IMR-90 (cell line): ENCODE measurements at places on chromosomes 3 and 15.

- peak; percentile 91 for DNase-seq
Observed at GRCh38 chr15:99708563-99708962, 24.7 kb downstream of the LYSMD4 start.

GRCh38 chr3:172073262-172073915, 34.0 kb downstream of the FNDC3B start:
- no peak for DNase-seq

DNA sequence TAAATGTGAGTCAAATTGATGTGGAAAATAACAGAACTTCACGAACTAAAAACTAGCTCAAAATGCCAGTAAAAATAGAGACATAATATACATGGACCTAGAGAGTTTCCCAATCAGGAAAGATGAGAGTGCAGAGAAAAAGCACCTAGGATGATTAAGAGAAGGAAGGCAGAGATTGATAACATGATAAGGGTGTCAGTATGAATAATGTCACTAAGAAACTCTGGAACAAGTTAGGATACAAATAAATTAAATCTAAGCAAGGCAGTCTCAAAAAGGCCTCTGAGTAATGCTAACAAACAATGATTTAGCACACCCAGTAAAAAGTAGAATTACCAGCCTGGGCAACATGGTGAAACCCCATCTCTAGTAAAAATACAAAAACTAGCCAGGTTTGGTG, 304.7 kb upstream of the DPPA4 start:
- no peak for DNase-seq

- peak; percentile 35 for DNase-seq
Observed at GRCh38 chr3:29552051-29552450, 271.2 kb downstream of the RBMS3 start.

- DNase-seq, result peak; percentile 65
Observed at GRCh38 chr15:67042551-67043142, 22.8 kb upstream of the SMAD3 start.

- peak; percentile 88 for DNase-seq
Observed at GRCh38 chr3:111739311-111739911, 119.7 kb upstream of the PHLDB2 start.

GRCh38 chr3:97353176-97353575, 411.4 kb upstream of the ARL6 start:
- no peak for DNase-seq

- DNase-seq, result no peak
Observed at GRCh38 chr15:97979140-97979520, 18.6 kb downstream of the ARRDC4 start.

DNA sequence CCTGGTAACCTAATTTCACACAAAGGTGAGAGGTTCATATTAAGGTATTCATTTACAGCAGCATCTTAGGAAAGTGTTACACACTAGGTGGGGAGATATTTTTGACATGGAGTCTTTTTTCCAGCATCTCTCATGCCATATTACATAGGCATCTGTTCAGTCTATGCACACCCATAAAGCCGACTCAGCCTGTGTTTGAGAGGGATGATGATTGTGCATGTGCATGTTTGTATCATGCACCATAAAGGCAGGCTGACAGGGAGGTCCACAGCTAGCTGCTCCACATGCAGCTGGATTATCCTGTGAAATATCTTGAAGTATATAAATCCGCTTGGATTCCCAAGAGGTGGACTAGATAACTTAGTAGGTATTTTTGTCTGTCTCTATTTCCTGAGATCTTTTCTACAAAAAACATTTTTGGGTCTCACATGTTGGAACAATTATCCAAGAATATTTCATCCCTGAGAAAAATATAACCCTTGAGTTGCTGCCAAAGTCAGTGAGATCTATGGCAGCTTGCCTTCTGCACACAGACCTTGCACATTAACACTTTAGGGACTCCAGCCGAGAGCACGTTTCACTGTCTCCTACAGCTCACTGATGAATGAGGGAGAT, 288.4 kb upstream of the DPH6 start:
- DNase-seq, result no peak

DNA sequence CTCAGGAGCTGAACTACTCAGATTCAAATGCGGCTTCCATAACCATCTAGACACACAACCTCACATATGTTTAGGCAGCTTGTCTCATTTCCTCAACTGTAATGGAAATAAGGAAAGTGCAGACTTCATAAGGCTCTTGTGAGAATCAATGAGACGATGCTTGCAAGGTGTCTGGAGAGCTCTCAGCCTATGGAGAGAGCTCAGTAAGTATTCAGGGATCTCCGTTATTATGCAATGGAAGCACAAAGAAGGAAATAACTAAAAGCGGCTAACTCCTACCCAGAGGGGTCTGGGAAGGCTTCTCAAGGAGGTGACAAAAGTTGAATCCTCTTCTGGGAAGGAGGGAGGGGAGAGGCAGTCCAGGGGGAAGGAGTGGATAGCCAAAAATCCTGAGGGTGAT, 50.1 kb upstream of the LIPC start:
- peak; percentile 18 for DNase-seq

DNA sequence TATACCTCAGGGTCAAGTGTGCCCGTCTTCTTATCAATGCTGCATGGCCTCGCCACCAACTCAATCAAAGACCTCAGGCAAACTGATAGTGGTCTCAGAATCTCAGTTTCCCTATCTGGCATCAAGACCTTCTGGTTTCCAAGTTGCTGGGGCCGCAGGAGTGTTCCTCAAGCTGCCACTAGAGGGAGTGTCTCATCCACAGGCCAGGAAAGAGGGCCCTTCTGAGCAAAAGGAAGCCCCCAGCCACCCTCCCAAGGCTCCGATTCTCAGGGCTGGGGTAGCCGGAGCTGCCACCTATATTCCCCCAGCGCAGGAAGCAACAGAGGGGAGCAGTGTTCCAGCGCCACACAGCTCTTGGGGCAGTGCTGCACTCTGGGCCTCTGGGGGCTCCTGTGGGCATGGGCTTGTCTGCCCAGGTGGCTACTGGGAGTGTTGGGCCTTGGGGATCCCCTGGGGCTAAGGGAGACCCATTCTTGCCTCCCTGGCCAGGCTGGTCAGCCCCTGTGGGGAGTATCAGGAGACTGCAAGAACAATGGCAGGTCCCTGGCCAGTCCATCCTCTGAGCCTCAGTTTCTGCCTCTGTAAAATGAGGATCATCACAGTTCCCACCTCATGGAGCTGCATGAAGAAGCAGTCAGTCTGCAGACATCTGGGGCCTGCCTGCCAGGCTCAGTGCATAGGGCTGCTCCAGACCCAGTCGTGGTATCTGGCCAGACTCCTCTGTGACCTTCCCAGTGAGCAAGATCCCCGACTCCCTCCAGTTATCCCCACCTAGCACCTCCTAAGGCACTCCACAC, 23.4 kb upstream of the SEC13 start:
- peak; percentile 54 for DNase-seq

DNA sequence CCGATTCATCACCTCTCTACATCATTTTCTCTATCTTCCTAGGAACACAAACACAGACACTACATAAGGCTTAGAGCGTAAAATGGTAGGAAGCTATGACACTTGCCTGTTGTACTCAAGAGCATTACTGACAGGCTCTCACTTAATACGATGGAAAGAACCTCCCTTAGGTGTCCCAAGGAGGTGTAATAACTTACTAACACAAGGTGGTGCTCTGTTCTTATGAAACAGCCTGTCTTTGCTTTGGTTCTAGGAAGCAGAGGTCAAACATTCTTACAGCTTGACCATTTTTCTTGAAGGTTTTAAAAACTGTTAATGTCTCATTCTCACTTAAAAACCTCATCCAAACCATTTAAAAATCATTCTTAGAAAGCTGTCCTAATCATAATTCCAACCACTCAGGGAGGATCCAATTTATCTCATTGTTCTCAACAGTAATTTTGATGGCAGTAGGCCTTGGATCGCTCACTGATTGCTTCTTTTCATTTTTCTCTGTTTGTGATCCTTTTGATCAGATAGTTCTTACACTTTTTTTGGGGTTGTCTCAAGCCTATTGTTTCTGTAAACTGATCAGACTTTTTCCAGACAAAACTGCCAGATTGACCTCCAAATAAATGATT, 317.8 kb upstream of the AGTR1 start:
- DNase-seq, result peak; percentile 69

GRCh38 chr3:16516695-16517481, 3.4 kb upstream of the RFTN1 start:
- peak; percentile 74 for DNase-seq

DNA sequence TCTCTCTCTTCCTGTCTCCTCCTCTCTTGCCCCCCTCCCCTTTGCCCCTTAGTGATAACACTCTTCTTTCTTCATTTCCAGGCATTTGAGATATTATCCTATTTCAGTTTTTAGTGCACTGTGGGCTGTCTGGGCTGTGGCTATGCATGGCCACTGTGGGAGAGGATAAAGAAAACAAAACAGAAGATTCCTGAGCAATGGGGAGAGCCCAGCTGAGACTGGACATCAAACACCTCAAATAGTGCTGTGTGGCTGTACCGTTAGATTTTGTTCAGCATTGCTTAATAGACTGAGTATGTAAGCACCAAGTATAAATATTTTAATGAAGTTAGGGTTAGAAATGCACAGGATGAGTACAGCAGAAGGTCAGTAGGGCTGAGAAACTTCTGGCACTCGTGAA, 7.9 kb upstream of the GBE1 start:
- peak; percentile 43 for DNase-seq

DNA sequence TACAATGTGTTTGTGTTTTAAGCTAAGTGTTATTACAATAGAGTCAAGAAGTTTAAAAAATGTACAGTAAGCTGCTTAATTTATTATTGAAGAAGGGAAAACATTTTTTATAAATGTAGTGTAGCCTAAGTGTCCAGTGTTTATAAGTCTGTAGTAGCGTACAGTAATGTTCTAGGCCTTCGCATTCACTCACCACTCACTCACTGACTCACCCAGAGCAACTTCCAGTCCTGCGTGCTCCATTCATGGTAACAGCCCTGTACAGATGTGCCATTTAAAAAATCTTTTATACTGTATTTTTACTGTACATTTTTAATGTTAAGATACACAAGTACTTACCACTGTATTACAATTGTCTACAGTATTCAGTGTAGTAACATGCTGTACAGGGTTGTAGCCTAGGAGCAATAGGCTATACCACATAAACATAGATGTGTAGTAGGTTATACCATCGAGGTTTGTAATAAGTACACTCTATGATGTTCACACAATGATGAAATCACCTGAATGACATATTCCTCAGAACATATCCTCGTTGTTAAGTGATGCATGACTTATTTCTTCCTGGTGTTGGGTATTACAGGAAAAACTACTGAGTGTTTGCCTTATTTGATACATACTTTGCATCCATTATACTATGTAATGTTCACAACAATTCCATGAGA, 156.6 kb upstream of the NUDT16 start:
- peak; percentile 42 for DNase-seq

- DNase-seq, result peak; percentile 58
Observed at GRCh38 chr3:185992831-185993374, 55.1 kb upstream of the TRA2B start.

DNA sequence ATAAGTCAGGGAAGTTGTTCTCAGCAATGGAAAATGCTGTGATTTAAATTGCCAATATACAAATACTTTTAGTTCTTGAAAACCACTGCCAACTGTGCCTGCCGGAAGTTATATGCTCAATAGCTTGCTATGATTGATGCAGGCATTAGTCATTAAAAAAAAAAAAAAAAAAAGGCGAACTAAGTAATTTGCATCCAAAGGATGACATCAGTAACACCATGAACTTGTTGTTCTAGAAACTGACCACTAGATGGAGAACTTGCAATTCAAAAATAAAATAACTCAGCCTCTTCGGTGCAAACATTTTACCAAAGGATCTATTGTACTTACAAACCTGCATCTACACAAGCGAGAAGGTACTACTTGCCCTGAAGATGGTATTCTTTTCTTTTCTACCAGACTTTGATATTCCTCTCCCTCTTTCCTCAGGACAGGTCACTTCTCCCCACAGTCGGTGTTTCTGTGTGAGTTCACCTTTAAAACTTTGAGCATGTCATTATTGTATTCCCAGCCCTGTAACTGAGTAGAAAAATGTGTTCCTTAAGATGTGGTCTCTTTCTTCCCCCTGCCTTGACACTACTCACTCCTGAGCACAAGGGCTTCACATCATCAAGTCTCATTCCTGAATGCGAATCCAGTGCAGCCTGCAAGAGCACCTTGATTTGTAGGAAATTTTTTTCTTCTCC, 115.0 kb upstream of the VEPH1 start:
- peak; percentile 71 for DNase-seq

GRCh38 chr3:105559856-105560255, 193.1 kb downstream of the ALCAM start:
- peak; percentile 72 for DNase-seq

DNA sequence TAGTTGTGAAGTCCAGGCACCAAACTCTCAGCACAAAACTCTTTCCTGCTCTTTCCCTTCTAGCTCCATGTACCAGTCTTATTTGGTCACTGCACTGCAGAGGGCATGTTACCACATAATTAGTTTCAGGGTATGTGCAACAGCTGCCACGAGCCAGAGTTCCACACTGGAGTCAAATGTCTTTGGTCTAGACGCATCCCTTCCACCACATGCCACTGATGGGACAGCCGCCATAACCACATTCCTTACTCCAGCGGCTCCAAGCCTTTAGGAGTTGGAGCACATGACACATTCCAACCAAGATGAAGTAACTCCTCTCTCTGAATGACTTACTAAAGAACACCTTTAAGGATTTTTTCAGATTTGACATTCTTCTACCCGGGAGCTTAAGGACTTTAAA, 153.4 kb downstream of the ERC2 start:
- DNase-seq, result no peak

DNA sequence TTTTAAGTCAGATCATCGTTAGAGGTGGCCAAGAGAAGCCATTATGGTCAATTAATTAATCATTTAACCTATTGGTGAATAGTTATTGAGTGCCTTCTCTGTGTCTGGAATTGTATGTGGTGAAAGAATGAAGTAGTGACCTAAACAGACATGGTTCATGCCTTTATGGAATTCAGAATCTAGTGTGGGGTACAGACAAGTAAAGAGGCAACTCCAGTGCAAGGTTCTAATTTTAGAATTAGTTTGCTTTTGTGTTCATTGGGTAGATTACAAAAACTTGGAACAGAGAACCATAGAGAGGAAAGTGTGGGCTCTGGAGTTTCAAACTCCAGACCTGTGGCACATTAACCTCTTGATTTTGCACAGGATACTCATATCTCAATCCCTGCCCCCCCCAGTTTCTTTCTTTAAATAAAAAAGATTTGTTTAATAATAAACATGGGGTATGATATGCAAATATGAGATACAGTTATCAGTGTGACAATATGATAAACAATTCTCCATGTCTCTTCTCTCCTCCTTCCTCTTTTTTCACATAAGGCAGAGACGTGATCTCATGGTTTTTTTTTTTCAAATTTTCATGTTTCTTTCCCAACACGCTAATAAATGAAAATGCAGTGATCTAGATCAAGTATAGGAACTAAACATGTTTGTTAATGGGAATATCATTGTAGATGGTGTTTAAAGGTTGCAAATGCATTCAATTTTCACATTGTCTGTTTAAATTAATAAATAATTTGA, 117.9 kb downstream of the MITF start:
- no peak for DNase-seq

GRCh38 chr3:165544432-165544831, 292.8 kb downstream of the BCHE start:
- DNase-seq, result no peak

DNA sequence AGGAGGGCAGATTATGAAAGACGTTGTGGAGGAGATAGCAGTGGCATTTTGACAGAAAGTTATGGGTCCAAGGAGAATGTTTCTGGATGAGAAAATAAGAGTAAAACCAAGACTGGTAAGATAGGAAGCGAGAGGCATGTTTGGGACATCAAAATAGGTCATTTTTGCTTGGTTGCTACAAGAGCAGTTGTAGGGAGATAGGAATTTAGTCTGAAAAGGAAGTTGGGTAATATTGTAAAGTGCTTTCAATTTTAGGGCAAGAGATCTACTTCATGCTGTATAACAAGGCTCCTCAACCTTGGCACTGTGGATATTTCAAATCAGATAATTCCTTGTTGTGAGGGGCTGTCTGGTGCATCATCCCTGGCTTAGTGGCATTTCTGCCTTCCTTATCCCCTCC, 118.0 kb upstream of the DPH6 start:
- DNase-seq, result no peak
